ENCODE measurements at places on chromosomes 5 and 9. TPM values are rescaled to one million over a fixed set of nuclear protein-coding genes. Genes with fewer than 3 reads are reported as not detected.

GRCh38 chr5:147369742-147370374 lies 135.0 kb downstream of the STK32A start:
- no peak for DNase-seq

DNA sequence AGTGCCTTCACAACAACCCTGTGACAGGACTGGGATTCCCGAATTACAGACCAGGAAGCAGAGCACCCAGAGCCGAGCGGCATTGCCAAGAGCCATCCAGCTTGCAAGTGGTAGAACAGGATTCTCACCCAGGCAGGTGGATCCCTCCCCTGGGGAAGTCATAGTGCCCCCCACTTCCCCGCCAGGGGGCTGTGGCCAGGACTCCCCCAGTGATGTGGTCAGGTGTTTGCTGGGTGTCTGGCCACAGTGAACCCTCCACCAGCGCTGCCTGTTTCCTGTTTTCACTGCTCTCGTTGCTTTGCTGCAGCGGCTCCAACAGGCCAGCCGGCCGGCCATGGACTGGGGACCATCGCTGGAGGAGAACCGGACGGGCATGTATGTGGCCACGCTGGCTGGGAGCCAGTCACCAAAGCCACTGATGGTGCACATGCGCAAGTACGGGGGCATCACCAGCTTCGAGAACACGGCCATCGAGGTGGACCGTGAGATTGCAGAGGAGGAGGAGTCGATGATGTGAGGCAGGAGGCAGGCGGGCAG lies 19.3 kb downstream of the SLC6A7 start:
- peak; percentile 39 for DNase-seq

CER1 gene
- not detected for total RNA-seq

GRCh38 chr5:52481201-52481600 lies 306.5 kb upstream of the ITGA1 start:
- no peak for DNase-seq

DNA sequence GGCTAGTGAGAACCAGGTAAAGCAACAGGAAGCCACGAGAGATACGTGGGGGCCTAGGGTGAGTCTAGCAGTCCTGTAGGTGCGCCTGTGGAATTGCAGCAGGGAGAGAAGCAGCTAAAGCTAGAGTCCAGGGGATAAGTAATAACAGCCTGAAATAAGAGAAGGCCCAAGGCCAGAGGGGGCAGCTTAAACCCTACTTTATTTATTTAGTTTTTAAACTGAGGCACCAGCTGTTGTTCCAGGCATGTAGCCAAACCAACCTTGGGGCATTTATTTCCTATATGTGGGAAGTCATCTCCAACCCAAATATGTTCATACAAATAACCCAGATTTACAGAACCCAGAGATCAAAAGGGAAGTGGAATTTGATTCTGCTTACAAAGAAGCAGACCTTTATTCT lies 93.5 kb downstream of the GLDC start:
- no peak for DNase-seq

GFI1B gene
- 1.3 TPM for total RNA-seq

GRCh38 chr9:78599926-78600325 lies 303.0 kb downstream of the PSAT1 start:
- DNase-seq: no peak

- DNase-seq: no peak
These were observed 168.2 kb downstream of the ARHGAP26 start for GRCh38 chr5:142938266-142938880.

SLC22A4 gene
- total RNA-seq: 0.37 TPM

- DNase-seq: no peak
These were observed 77.7 kb downstream of the STK10 start for GRCh38 chr5:172110260-172110815.

IRGM gene
- total RNA-seq: 0.29 TPM

DNA sequence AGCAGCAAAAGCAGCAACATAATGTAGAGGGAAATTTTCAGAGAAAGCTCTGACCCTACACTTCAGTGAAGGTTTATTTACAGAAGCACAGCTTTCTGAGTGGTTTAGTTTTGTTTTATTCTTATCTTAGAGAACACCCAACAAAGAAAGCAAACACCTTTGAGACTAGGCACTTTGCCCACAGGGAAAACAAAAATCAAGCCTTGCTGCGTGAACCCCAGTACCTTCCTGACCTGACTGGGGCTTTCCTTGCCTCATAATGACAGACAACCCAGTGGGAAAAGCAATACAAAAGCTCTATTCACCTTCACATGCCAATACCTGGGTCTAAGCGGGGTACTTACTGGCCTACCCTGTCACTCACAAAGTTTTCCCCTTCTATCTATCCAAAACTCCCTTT lies 189.8 kb downstream of the HINT1 start:
- DNase-seq: no peak

ELAVL2 gene
- 0.23 TPM for total RNA-seq

GRCh38 chr9:131101207-131101964 lies 5.1 kb downstream of the AIF1L start:
- no peak for DNase-seq

DNA sequence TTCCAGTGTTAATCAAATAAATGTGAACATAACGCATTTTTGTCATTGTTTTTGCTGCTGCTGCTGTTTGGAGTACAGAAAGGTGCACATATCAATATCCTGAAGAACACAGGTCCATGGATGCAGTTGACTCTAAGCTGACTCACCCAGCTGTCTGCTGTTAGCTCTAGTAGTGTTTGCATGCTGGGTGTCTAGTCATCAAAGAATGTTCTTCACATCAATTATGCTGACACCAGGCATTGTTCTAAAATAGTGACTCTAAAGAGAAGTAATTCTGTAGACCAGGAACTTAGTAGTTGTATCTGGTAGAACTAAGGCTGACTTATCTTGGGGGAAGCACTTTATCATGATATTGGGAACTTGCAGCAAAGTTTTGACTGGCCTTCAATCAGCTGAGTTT lies 55.7 kb upstream of the DPYSL3 start:
- DNase-seq: no peak

GRCh38 chr9:83962165-83962564 lies 17.9 kb downstream of the HNRNPK start:
- DNase-seq: no peak

DNA sequence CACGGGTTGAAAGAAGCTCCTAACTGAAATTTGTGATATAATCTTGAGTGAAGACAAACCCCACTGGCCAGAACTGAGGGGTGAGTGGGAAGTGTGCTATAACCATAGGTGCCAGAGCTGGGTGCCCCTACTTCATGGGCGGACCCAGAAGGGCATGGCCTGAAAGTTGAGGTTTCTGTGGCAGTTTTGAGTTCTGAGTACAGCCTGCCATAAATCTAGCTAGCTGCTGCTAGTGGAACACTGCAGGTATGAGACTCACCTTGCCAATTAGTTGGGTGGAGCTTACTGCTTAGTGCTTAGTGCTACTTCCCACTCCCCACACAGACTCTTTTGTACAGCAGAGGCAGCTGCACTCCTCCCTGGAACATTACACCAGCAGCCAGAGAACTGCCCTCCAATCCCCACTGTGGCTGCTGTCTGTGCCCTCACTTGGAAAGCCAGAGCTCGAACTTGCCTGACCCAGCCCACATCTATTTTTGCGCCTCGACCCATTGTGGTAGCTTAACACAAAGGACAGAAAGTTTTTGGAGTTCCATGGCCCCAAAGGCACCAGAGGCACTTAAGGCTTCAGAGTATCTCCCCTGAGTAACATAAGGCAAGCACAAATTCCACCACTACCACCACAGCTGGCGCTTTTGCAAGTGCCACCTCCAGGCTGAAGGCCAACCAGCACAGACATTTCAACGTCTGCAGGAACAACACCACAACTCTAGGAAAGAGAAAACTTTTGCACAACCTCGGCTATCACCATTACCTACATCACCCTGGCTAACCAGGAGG lies 27.1 kb upstream of the PTGER4 start:
- no peak for DNase-seq

PCDHGC5 gene
- 2.0 TPM for total RNA-seq

- DNase-seq: no peak
These were observed 11.5 kb downstream of the AQP3 start for GRCh38 chr9:33435821-33436277.

DNA sequence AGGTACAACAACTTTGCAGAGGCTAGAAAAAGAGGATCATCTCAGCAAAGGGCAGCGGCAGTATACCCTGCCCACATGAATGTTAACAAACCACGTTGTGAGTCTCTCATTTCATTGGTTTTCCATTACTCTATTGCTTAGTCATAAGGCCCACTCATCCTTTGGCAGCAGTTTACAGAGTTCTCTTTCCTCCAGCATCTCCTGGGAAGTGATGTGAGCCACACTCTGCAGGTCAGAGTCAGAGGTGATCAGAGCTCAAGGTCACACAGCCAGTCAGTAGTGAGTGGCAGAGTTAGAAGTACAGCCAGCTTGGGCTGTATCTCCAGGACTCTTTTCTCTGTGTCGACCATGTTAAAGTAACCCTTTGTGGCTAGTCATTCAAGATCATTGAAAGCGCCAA lies 599.6 kb upstream of the GRAMD2B start:
- no peak for DNase-seq

GRCh38 chr5:151642472-151643140 lies 44.1 kb downstream of the SPARC start:
- DNase-seq: no peak

DNA sequence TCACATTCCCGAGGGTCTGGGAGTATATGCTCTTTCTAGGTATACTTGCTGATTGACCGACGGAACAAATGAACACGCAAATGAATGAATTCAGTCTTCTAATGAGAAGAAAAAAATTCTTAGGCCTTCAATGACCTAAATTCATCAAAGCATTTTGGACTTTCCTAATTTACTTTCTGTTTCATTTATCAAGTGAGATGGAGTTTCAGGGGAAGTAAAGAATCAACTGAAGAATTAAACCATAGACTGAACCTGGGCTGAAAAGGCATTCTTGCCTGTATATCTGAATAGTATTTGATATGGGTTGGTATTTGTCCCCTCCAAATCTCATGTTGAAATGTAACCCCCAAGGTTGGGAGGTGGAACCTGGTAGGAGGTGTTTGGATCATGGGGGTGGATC lies 64.1 kb downstream of the ZFAND5 start:
- no peak for DNase-seq

DNA sequence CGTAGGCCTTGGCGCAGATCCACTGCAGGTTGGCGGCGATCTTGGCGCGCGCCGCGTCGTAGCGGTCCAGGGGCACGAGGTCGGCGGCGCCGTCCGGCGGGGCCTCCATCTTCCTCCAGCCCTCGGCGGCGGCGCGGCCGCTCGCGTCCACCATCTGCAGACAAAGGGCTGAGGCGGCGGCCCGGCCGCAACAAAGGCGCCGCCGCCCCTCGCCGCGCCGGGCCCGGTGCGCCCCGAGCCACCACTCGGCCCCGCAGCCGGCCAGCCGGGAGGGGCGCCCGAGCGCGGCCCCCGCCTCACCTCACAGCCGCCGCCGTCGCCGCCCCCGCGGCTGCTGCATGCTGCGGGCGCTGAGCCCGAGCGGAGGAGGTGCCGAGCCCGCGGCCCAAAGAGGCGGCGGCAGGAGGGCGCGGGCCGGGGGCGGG lies 328 bp downstream of the CAMSAP1 start:
- no peak for DNase-seq

GRCh38 chr5:95113489-95113888 lies 171.4 kb downstream of the MCTP1 start:
- no peak for DNase-seq

DNA sequence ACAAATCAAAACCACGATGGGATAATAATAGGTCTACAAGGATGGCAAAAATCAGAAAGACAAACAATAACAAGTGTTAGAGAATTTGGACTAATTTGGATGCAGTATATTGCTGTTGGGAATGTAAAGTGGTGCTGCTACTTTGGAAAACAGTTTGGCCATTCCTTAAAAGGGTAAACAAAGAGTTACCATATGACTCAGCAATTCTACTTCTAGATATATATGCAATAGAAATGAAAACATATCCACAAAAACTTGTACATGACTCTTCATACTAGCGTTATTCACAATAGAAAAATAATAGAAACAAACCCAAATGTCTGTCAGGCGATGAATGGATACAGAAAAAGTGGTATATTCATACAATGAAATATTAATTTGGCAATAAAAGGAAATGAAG lies 58.3 kb downstream of the JAK2 start:
- no peak for DNase-seq

DNA sequence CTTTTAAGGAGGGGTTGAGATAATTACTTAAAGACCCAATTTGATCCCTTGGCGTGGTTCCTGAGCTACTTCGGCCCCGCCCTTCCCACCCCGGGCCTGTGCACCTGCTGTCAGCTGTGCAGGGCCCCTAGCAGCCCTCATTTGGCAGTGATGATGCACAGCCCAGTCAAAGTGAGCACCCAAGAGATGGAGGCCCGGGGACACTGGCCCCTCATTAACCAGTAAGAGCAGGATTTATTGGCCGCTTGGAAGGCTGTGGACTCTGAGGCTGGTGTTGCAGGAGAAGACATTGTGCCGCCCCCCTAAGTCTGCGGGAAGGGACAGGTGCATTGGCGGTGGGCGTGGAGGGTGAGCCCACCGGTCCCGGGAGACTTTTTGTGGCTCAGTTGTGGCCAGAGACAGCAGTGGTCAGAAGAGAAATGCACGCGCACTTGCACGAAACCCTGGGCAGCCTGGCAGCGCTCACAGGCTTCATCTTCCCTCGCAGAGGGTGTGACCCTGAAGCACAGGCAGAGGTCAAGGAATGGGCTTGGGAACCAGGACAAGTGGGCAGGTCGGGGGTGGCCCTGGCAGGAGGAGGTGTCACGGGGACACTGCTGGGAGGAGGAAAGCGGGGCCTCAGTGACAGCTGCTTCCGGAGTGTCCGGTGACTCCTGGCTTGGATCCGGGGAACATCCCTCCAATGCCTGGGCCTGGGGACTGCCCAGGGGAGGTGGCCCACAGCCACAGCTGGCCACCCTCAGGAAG lies 74.0 kb upstream of the RXRA start:
- DNase-seq: no peak

DNA sequence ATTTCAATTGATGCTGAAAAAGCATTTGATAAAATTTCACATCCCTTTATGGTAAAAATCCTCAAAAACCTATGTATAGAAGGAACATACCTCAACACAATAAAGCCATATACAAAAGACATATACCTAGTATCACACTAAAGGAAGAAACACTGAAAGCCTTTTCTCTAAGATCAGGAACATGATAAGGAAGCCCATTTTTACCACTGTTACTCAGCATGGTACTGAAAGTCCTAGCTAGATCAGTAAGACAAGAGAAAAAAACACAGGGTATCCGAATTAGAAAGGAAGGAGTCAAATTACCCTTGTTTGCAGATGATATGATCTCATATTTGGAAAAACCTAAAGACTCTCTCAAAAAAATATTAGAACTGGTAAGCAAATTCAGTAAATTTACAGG lies 350.2 kb upstream of the PDE4D start:
- no peak for DNase-seq
